ENCODE measurements at places on chromosomes 4 and X.

GRCh38 chr4:24968992-24969391 is 56.1 kb upstream of the CCDC149 start:
- no peak for DNase-seq

DNA sequence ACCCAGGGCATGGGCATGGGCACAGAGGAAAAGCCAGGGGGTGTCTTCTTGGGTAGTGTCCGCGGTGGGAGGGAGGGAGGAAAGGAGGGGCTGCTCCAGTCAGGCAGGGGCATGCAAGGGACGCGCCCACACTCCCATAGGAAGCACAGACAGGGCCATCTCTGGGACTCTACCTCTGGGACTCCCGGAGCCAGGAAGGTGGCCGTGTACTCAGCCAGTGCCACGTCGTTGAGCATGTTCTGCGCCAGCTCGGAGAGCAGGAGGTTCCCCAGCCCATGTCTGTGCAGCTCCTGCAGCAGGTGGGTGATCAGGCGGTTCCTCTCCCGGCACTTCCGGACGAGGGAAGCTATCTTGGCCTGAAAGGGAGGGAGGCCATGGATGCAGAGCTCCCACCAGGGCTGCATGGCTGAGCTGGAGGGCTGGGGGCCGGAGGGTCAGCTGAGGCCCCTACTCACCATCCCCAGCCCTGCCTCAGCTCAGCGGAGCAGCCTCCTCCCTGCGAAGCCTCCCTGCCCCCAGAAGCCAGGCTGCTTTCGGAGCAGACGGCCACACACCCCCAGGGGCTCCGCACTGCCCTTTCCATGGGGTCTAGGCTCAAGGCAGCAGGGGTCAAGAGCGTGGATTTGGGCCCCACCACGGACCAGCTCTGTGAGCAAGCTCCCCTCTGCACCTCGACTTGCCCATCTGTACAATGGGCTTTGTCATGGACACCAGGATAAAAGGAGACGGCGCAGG is 44.6 kb downstream of the C4orf50 start:
- no peak for DNase-seq

DNA sequence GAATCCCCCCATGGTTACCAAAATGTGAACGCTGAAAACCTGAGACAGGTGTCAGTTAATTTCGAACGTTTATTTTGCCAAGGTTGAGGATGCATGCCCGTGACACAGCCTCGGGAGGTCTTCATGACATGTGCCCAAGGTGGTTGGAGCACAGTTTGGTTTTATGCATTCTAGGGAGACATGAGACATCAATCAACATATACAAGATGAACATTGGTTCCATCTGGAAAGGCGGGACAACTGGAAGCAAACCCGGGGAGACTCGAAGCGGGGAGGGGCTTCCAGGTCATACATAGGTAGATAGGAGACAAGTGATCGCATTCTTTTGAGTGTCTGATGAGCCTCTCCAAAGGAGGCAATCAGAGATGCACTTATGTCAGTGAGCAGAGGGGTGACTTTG is 11.0 kb upstream of the SH3BP2 start:
- DNase-seq = no peak

DNA sequence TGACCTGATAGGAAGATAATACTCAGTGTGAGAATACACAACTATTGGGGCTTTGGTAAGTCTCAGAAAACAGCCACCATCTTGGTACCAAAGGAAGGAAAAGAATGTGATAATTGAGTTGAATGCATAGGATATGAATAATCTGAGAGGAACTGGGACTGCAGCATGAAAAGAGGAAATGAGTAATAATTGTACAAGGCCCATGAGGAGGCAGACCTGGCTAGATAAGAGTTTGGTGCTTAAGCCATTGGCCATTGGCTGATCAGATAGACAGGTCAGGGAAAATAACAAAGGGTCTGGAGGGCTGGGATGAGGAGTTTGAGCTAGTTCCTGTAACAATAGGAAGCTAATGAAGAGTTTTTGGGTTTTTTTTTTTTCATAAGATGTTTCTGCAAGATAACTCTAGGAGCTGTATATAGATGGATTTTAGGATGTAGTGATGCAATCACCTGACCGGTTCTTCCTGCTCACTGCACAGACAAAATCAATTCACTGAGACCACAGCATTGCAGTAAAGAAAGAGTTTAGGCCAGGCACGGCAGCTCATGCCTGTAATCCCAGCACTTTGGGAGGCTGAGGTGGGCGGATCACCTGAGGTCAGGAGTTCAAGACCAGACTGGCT is 5.3 kb upstream of the TRMT2B start:
- DNase-seq = no peak

DNA sequence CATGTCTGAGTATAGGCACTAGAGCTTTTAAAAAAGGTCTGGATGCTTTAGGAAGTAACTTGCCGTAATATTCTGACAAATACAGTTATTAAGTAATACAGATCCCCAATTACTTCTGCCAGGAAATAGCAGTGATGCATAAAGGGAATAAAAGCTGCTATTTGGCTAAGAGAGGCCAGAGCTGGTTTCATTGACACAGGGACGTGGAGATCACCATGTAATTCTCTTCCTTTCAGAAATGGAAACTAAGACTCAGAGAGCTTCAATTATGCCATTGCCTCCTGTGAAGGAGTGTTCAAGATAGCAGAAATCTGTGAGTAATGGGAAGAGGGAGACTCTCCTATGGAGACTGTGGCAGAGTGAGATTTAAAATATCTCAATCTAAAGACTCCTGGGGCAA is 238.1 kb downstream of the SLITRK2 start:
- no peak for DNase-seq

GRCh38 chr4:107793996-107794395 is 30.7 kb upstream of the SGMS2 start:
- DNase-seq = no peak

All from midbrain (tissue), 1 donor.